Astrocyte of the hippocampus (primary cell): ENCODE measurements at places on chromosomes 6 and 20.

GRCh38 chr6:103193413-103193812, 1666.3 kb downstream of the HACE1 start:
- no peak for DNase-seq

GRCh38 chr6:42140032-42140431, 2.4 kb downstream of the C6orf132 start:
- no peak for DNase-seq

DNA sequence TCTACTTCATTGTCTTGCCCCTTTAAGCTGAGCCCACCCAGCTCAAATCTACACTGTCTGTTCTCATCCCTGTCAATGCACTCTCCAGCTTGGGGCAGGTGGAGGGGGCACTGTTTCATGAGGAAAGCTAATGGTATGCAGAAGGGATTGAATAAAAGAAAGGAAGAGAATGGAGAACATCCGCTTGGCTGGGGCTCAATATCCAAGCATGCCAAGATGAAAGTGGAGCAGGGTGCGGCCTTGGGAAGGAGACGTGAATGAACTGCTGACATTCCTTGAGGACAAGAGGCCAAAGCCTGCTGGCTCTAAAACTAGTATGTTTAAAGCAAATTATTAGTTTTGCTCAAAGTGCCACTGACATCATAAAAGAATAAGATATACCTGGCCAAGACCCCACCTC, 24.2 kb downstream of the AKAP12 start:
- DNase-seq = peak; percentile 67

GRCh38 chr6:24859608-24860200, 61.0 kb upstream of the ARMH2 start:
- DNase-seq = peak; percentile 28

- no peak for DNase-seq
Measured at GRCh38 chr6:5443491-5443890, 182.2 kb downstream of the FARS2 start.

DNA sequence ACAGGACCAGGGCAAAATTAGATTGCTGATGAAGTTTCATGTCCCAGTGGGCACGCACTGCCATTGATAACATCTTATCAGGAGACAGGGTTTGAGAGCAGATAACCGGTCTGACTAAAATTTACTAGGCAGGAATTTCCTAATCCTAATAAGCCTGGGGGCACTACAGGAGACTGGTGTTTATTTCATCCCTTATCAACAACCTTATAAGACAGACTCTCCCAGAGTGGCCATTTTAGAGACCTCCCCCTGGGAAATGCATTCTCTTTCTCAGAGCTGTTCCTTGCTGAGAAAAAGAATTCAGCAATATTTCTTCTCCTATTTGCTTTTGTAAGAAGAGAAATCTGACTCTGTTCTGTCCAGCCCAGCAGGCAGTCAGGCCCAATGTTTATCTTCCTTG, 423.4 kb upstream of the IMPG1 start:
- DNase-seq = no peak

DNA sequence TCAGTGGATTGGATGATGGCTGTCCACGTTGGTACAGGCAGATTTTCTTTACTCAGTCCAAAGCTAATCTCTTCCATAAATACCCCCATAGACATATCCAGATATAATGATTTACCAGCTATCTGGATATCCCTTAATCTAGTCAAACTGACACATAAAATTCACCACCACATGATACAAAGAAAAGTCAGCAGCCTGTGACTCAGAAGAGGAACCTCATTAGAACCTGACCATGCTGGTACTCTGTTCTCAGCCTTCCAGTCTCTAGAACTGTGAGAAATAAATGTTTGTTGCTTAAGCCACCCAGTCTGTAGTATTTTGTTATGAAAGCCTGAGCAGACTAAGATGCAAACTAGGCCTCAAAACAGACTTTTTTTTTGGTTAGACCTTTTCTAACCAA, 431.3 kb upstream of the RNF217 start:
- no peak for DNase-seq

GRCh38 chr6:67248077-67248476, 1387.0 kb upstream of the ADGRB3 start:
- DNase-seq = no peak

DNA sequence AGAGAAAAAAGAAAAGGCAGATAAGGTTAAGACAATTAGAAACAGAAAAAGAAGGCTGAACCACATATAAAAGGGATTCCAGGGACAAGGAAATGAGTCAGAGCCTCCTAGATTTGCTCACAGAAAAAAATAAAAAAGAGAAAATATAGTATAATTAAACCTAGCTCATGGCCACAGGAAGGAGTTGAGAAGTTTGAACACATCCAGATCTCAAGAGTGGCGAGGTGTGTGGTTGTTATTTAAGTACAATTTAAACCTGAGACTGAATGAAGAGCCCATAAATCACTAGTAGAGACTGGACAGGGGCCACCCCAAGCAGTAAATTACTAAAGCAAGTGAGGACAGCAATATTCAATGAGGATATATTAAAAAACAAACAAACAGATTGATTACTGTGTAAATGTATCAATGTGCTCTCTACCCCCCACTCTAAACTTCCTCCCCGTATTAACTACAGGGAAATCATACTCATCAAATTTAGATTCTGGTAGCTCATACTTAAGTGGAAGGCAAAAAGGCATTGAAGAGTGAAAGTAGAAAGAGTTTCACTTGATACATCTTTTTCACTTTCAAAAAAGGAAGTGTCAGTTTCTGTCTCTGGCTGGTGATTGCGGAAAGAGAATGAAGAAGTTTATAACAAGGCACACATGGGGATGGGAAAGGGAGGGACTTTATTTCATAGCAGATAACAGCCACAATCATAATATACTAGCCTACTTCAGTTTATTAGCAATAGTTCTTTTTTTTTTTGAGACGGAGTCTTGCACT, 49.3 kb upstream of the SCAF8 start:
- peak; percentile 54 for DNase-seq

GRCh38 chr6:14883921-14884320, 361.9 kb upstream of the JARID2 start:
- no peak for DNase-seq

DNA sequence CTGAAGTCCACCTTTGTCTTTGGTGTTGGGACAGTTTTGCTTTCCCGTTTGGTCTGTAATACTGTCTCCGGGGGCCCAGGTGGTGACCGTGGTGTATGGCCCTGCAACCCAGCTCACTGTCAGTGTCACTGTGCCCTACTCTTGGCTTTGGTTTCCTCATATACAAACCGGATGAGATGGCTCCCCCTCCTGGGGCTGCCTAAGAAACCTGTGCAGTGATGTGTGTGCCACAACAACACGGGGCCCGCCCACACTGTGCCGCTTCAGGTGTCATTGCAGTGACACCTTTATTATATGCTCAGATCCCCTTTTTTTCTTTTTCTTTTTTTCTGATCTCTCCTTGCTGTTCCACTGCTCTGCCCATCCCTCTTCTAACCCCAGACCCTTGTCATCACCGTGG, 73.9 kb downstream of the RAMACL start:
- DNase-seq = no peak

- DNase-seq = no peak
Measured at GRCh38 chr6:144661116-144661806, 376.1 kb downstream of the UTRN start.

GRCh38 chr20:51705400-51705799, 62.8 kb downstream of the ATP9A start:
- DNase-seq = no peak

GRCh38 chr20:478010-478948, 15.9 kb upstream of the TBC1D20 start:
- DNase-seq = peak; percentile 3

DNA sequence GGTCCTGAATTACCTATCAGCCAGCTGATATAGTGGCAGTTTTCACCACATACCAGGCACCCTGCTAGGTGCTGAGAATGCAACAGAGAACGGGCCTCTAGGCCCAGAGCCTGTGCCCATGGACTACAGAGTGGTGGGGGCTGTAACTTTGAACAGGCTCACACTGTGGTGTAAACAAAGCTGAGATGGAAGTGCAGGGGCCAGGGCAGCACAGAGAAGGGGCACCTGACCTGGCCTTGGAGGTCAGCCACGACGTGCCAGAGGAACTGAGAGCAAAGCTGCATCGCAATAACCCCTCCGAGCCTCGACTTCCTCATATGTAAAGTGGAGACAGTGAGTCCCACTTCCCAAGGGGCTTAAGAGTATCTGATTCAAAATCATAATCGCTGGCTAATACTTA, 105.8 kb downstream of the MAFB start:
- DNase-seq = no peak

GRCh38 chr20:1587781-1588532, 30.5 kb upstream of the SIRPD start:
- DNase-seq = no peak

GRCh38 chr6:30360139-30360538, 15.2 kb downstream of the RPP21 start:
- no peak for DNase-seq
